ENCODE measurements at places on chromosomes 7 and 10.
A peak's percentile ranks its signal among the peaks of the same experiment; 100 is the strongest.

GRCh38 chr7:134954197-134955082, 31.9 kb upstream of the AGBL3 start:
- DNase-seq = peak; percentile 39

DNA sequence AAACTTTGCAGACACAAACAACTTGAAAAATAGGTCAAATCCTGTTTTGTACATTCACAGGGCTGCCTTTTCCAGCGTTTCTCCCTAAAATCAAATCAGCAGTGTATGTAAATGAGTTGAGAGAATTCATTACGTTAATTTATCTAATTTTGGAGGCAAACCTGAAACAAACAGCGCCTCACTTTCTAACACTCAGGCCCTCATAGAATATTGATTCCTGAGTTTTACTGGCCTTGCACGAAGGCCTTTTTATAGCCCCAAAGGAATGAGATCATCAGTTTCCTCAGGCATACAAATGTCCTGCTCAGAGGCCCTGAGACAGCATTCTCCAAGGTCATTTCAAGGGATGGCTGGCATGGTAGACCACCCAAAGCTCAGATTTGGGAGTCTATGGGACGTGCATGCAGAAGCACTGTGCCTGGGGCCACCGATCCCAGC, 131.7 kb upstream of the CHST15 start:
- no peak for DNase-seq

DNA sequence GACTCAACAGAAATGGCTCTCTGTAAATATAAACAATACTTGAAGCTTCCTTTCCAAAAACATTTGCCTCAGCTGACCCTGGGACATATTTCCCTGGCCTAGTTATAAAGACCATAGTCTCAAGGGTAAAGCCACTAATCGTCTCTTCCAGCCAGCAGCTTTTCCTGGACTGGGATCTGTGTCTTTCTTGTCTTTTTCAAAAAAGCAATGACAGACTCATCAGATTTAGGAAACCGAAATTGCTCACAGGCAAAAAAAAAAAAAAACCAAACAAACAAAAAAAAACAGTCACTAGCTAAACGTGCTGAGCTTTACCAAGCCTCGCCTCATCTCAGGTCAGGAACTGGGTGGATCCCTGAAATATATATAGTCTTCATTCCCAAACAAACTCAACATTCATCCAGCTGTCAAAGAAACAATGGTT, 23.5 kb downstream of the STN1 start:
- no peak for DNase-seq

DNA sequence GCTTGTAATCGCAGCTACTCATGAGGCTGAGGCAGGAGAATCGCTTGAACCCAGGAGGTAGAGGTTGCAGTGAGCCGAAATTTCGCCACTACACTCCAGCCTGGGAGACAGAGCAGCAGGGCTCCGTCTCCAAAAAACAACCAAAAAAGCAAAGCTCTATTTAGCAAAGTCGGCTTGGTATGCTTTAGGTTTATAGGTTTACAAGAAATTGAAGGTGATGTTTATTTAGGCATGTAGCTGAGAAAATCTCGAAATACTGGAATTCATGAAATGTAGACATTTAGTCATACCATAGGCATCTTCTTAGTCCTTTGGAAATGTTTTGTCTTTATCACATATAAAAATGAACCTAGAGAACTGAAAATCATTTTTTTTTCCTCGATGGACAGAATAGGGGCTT, 453.8 kb upstream of the ANKRD30A start:
- no peak for DNase-seq

GRCh38 chr7:130435311-130435854, 5.4 kb downstream of the CEP41 start:
- DNase-seq = peak; percentile 48

- no peak for DNase-seq
Measured at GRCh38 chr10:70931168-70931815, 42.9 kb upstream of the PCBD1 start.

- no peak for DNase-seq
Measured at GRCh38 chr7:54817152-54817551, 58.1 kb upstream of the SEC61G start.

DNA sequence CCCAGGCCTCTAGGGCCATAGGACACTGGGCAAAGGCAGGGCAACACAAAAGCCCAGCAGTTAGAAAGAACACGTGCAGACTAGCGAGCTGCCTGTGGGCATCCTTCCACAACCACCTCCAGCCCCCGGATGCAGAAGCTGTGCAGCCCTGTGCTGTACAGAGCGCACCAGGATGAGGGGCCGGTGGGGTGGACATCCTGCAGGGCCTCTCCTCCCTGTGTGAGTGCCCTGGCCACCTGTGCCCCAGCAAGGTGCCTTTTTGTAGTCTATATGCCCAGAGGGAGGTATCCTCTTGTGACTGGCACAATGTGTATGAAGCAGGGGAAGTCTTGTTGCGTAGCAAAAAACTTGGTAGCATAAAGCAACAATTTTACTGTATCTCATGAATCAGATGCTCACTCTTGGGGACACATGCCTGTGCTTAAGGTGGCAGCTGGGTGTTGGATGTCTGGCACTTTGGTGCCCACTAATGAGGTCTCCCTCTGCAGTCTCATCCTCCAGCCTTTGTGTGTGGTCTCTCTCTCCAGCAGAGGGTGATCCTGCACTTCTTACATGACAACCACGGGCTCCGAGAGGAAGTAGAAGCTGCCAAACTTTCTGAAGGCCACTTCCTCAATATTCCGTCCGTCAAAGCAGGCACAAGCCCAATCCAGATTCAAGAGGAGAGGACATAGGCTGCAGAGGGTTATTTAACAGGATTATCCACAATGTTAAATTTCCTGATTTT, 8.7 kb downstream of the NCAPG2 start:
- DNase-seq = no peak

DNA sequence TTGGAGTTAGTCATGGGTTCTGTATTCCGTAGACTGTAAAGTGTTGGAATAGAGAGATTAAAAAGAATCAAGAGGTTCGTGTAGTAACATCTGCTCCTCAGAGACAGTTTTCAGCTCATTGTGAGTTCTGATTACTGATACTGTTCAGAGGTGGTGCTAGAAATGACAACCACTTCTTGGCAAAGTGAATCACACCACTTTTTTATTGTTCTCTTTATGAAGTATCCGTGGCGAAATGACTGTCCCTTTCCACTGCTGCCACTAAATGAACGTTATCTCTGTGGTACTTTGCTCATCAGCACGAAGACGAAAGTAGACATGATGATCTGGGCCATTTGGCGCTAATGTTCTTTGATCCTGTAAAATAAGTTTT, 860 bp downstream of the RPP30 start:
- DNase-seq = no peak

DNA sequence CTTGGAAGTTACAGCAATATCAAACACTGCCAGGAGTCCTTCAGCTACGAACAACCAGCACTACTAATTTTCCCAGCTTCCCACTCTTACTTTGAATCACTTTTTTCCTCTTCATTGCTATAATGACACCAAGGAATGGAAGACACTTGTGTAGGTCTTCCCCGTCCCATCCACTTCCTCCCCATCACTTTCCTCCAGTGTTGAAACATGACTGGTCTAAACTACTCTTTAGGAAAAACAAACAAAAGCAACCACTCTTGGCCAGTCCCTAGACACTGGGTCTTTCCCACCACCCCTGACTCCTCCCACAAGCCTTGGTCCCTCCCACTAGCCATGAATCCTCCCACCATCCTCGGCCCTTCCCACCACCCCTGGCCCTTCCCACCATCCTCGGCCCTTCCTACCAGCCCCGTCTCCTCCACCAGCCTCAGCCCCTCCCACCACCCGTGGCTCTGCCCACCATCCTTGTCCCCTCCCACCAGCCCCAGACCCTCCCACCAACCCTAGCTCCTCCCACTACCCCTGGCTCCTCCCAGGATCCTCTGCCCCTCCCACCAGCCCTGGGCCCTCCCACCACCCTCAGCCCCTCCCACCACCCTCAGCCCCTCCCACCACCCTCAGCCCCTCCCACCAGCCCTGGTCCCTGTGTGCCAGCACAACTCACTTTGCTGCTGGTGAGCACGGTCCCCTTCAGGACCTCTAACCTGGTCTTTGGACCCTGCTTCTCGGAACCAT, 68.5 kb downstream of the CXCL12 start:
- no peak for DNase-seq

GRCh38 chr10:32961343-32961894, 3.4 kb upstream of the ITGB1 start:
- no peak for DNase-seq

DNA sequence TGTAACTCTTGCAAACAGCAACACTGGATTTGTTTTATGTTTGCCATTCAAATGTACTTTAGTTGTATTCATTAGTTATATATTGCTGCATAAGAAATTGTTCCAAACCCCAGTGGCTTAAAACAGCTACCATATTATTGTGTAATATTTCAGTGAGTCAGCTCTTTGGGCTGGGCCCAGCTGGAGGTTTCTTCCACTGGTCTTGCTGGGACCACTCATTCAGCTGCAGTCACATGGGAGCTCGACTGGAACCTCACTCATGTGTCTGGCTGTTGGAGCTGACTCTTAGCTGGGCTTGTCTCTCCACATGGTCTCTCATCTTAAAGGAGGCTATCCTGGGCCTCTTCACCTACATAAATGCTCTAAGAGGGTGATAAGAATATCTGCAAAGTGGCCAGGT, 23.2 kb upstream of the PIP4K2A start:
- no peak for DNase-seq

- DNase-seq = no peak
Measured at GRCh38 chr10:119525116-119525515, 17.4 kb downstream of the RGS10 start.

- no peak for DNase-seq
Measured at GRCh38 chr10:3869036-3869435, 84.0 kb upstream of the KLF6 start.

DNA sequence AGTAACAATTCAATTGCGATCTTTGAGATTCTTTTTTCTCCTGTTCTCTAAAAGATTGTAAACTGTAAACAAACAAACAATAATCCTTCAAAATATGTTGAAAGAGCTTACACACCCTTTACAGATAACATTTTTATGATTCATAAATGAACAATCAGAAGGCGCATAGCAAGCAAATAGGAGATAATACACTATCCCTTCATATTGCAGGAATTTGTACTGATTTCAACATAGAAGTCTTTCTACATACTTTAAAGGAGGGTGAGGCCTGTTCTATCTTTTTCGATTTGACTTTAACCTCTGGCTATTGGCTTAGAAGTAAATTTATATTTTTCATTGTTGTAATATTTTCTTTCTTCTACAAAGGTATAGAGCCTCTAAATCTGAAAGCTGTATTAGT, 57.2 kb downstream of the TFEC start:
- no peak for DNase-seq

DNA sequence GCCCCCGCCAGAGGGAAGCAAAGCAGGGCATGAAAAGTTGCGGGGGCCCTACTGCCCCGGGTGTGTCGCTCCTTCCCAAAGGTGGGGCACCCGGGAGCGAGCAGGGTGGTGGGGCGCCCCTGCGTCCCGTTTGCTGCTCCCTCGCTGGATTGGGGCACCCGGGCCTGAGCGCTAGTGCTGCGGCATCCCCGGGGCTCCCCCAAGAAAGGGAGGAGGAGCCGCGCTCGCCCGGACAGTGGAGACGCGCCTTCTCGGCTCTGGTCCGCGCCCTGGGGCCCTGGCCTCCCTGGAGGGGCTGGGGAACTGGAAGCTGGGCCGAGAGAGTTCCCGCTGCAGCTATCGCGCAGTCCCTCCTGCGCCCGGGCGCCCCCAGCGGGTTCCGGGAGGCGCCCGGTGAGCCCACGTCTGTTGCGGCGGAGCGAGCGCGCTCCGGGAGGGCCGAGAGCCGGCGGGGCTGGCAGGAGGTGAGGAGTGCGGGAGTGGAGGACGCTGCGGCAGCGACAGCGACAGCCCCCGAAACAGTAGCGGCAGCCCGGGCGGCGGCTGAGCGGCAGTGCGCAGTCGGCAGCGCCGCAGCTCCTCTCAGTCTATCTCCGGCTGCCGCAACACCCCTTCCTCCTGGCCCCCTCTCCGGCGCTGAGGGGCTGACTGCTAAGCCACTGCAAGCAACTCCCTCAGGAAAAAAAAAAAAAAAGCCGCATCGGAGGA, 504 bp upstream of the BMPER start:
- DNase-seq = no peak

DNA sequence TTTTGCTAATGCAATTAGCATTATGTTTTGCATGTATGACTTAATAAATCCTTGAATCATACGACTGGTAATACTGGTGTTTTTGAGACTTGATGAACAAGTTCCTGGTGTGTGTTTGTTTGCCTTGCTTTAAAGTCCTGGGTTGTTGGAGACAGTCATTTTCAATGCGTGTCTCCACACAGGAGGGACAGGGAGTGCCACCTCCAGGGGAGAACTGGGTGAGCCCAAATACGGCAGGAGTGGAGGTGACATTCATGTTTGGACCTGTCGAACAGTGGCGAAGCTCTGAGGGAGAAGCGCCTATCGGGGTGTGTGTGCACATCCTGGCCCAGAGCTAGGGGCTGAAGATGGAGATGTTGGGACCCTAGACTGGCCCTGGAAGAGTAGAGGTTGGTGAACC, 43.8 kb downstream of the DAGLB start:
- DNase-seq = no peak

DNA sequence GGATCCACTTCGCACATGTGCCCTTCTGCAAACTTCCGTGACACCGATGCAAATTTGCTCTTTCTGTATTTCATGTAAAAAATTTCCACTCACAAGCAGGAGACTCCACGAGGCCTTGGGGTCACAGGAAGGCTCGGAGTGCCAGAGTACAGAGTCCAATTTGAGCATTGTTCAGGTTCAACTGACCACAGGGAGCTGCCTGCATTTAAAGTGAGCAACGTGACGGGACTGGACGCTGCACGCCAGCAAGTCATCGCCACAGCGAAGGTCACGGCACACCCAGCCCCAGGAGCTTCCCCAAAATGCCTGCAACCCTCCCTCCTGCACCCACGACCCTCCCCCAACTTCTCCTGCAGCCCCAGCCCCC, 41.5 kb upstream of the NKX6-2 start:
- no peak for DNase-seq

DNA sequence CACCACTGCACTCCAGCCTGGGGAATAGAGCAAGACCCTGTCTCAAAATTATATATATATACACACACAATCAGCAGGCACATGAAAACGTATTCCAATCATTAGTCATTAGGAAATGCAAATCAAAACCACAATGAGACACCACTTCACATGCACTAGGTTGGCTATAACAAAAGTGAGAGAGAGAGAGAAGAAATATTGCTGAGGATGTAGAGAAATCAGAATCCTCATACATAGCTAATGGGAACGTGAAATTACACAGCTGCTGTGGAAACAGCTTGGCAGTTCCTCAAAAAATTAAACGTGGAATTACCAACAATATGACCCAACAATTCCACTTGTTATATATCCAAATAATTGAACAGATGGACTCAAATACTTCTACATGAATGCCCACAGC, 43.3 kb upstream of the CNNM1 start:
- DNase-seq = no peak

Measured in NCI-H2081 treated with DMSO at 0.1 percent for 48 hours (cell line).